CD4-positive, alpha-beta T cell treated with Interleukin-12 subunit alpha and Interleukin-12 subunit beta, for 1 hour (primary cell): ENCODE measurements at places on chromosomes 13 and 19.

- no peak for DNase-seq
These were observed 779.5 kb downstream of the GPC5 start for GRCh38 chr13:92177966-92178365.

DNA sequence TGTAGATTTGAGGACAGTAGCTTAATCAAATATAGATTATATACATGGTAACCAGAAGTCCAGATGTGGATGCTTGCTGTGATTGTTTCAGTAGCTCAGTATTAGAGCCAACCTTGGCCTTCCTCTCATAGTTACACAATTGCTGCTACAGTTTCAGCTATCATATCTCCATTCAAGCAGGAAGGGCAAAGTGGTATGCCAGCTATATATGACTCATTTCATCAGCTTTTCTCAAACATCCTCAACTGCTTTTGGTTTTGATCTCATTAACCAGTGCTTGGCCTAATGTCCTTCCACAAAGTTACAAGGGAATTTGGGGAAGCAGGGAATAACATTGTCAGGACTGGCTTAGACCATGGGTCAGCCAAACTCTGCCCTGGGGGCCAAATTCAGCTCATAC is 73.0 kb upstream of the MAB21L1 start:
- no peak for DNase-seq

DNA sequence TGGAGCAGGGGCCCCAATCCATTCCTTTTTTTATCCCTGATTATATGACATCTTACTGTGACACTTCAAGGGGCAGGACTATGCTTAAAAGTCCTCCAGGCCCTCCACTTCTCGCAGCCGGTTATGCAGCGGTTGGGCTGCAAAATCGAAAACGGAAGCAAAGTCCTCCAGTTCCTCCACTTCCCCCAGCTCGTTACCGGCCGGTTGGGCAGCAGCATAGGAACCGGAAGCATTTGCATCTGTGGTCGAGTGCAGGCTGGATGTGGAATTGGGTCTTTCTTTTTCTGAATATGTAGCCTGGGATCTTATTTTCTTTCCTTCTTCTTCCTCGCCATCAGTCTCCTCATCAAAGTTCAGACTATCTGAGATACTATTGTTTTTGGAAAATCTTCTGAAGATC is 46.1 kb downstream of the OXGR1 start:
- no peak for DNase-seq

GRCh38 chr19:3617463-3617862 is 9.1 kb downstream of the CACTIN start:
- no peak for DNase-seq

DNA sequence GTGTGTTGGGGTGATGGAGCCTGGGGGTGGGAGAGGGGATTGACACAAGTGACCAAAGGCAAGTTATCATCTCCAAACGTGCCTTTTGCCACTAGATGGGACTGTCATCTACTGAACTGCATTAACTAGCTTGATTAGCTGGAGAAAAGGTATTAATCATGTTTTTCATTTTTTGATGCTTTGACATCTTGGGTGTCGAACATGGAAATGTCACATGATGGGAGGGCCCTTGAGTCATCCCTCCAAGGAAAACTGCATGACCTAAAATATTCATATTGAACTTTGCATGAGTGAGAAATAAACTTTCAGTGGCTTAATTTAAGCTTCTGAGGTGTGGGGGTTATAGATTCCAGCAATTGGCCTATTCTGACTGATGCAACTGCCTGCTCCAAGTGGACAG is 73.3 kb downstream of the ALOX5AP start:
- DNase-seq = no peak

DNA sequence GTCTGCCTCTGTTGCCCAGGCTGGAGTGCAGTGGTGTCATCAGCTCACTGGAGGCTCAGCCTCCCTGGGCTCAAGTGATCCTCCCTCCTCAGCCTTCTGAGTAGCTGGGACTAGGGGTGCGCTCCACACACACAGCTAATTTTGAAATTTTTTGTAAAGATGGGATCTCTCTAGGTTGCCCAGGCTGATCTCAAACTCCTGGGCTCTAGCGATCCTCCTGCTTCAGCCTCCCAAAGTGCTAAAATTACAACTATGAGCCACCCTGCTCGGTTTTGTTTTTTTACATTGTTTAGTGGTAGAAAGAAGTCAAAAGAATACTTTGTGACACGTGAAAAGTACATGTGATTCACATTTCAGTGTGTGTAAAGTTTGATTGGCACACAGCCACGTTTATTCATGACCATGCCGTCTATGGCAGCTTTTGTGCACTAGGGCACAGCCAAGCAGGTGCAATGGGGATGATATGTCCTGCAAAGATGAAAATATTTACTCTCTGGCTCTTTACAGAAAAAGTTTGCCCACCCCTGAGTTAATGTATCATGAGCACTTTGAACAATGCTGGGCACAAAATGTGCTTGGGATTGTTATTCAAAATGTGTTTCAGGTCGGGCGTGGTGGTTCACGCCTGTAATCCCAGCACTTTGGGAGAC is 16.2 kb upstream of the NFIC start:
- no peak for DNase-seq

GRCh38 chr13:50244355-50244712 is 229.1 kb downstream of the KCNRG start:
- DNase-seq = no peak

- no peak for DNase-seq
These were observed 1242.2 kb upstream of the MIR17HG start for GRCh38 chr13:90105276-90105675.

DNA sequence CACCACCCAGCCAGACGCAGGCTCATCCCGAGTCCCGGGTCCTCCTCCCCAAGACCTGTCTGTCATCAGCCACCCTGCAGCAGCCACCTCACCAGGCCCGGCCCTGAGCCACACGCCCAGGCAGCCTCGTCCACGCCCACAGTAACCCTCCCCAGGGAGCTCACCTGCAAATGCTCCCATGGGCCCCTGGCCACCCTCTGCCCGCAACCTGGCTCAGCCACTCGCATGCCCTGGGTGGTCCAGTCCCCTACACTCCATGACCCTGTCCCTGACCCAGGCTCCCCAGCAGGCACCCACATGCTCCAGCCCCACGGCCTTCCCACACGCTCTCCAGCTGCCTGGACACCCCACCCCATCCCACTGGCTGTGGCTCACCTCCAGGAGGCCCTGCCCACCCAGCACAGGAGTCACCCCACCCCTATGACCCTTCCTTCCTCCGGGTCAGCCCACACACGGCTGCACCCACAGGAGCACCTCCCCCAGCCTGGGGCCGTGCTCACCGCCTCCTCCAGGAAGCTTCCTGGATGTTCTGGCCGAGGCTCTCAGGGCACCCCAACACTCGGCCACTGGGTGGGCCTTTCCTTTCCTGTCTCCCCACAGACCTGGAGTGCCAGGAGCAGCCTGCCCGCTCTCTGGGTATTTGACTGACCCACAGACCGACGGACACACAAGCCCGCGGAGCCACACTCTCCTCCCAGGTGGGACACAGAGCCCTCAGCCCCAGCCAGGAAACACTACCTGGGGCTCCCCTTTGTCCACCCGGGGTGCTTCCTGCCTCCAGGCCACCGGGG is 3.6 kb downstream of the TMEM259 start:
- DNase-seq = no peak

GRCh38 chr19:51457351-51458013 is 772 bp downstream of the SIGLEC8 start:
- DNase-seq = no peak

DNA sequence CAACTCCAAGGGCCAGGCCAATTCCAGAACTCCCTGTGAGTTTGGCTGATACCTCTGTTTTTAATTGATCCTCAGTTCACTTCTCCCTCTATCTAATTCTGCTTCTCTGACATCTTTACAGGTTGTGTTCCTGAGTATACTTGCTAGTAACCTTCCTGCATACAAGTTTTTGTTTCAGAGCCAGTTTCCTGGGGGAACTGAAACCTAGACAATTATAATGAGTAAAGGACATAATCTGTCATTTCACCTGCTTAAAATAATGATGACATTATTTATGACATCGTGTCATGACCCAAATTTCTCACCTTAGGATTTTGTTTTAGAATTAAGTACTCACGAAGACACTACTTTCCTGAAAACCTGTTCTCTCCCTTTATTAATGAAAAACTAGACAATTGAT is 12.5 kb upstream of the MYCBP2 start:
- DNase-seq = no peak

GRCh38 chr19:13002166-13002898 is 7.1 kb downstream of the NFIX start:
- no peak for DNase-seq

GRCh38 chr13:21639561-21639960 is 31.3 kb upstream of the FGF9 start:
- no peak for DNase-seq

DNA sequence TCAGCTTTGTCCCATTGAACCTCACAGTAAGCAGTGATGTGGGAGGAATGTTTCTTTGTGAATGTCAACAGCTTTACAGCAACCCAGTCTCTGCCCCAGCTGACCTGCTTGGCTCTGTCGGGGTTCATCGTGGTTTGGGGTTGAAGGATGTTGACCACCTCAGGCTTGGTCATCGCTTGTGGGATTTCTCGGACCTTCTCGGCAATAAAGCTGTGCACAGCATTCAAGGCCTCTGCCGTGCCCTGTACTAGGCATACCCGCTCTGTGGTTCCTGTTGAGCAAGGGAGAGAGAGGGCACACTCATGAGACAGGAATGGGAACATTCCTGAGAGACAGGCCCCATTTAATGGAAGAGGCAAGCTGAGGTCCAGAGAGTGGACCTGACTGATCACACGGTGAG is 20.0 kb downstream of the NOVA2 start:
- no peak for DNase-seq
